ENCODE measurements at places on chromosomes 3 and 15.

DNA sequence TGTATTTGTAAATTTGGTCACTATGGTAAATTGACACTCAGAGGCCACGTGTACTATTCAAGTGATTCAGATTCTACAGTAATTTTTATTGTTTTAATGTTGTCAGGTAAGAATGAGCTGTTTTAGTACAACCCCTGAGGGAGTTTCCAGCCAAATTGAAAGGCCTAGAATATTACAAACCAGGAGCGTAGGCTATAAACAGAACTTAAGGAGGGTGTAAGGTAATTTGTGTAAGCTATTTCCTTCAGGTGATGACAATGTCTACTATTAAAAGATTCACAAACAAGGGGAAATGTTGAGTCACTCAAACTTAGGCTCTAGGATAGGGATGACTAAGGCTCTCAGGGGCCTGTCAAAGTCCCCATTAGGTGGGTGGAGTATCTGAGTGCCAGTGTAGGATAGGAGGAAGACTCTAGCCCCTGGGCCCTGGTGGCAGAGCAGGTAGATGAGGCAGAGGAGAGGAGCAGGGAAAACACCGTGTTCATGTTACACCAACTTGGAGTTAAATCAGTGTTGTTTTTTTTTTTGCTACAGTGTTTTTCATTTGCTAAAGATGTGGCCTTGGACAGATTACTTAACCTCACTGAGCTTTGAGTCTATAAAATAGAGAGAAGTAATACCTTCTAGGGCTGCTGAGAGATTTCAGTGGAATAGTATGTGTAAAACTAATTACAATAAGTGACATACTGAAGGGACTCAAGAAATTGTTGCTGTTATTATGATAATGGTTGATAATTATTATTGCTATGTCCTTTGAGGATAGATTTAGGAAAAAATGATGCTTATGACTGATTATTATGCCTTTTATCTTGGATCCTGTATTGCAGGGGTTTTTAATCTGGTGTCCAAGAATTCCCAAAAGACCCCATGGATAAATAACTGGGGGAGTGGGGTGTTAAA lies 10.3 kb downstream of the TM4SF1 start:
- DNase-seq: no peak

- no peak for DNase-seq
Observed at GRCh38 chr3:160754371-160754854, 1.6 kb upstream of the PPM1L start.

GRCh38 chr3:9183011-9183410 lies 66.4 kb downstream of the SRGAP3 start:
- DNase-seq: no peak

GRCh38 chr3:154098376-154098775 lies 22.8 kb upstream of the ARHGEF26 start:
- DNase-seq: no peak

- no peak for DNase-seq
Observed at GRCh38 chr3:70899816-70900215, 587.4 kb upstream of the MDFIC2 start.

GRCh38 chr3:135199137-135199536 lies 404.1 kb downstream of the EPHB1 start:
- DNase-seq: no peak

- no peak for DNase-seq
Observed at GRCh38 chr3:154144825-154145465, 23.8 kb downstream of the ARHGEF26 start.

DNA sequence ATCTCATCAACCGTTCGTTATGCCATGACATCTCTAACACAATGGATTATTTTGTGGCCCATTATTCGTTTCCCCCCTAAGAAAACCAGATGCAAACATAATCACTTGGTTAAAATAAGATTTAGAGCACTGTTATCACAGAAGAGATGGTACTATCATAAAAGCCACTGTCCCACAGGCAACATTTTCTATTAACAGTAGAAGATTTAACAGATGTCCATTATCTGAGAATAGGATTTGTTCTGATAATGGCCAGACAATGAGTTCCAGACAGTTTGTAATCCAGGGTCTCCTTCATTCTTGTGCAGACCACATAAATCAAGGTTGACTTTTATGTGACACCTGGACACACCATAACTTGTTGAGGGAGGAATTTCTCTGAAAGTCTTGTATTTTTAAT lies 153.1 kb downstream of the CLSTN2 start:
- no peak for DNase-seq

DNA sequence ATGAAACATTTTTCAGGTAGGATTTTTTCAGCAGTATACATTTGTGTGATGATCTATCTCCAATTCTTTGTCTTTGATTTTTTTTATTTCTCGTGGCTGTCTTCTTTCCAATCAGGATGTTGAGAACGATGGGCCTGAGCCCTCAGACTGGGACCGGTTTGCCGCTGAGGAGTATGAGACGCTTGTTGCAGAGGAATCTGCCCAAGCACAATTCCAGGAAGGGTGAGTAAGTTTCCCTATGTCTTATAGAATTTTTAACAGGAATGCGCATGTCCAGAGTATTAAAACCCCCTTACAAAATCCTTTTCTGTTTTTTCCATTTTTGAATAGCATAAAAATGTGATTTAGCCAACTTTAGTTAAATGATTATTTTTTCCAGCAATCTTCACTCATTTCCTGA lies 90.0 kb downstream of the MSL2 start:
- DNase-seq: no peak

- no peak for DNase-seq
Observed at GRCh38 chr3:111691293-111691909, 96.3 kb upstream of the ZBED2 start.

DNA sequence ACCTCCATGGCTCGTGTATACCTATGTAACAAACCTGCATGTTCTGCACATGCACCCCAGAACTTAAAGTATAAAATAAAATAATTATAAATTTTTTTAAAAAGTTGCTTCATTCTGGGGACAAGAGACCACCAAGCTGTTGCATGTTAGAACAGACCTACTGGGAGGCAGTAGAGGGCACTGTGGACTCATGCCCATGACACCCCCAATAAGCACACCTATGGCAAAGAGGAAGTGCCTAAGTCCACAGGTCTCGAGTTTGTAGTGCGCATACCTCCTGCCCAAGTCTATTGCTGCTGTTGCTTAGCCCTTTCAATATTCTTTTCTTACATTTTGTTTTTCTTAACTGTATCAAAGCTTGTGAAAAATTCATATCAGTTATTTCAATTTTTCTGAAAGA lies 267.9 kb upstream of the THBS1 start:
- no peak for DNase-seq

- no peak for DNase-seq
Observed at GRCh38 chr3:14243782-14244181, 65.2 kb downstream of the LSM3 start.

GRCh38 chr3:13867732-13868131 lies 12.1 kb downstream of the WNT7A start:
- no peak for DNase-seq

DNA sequence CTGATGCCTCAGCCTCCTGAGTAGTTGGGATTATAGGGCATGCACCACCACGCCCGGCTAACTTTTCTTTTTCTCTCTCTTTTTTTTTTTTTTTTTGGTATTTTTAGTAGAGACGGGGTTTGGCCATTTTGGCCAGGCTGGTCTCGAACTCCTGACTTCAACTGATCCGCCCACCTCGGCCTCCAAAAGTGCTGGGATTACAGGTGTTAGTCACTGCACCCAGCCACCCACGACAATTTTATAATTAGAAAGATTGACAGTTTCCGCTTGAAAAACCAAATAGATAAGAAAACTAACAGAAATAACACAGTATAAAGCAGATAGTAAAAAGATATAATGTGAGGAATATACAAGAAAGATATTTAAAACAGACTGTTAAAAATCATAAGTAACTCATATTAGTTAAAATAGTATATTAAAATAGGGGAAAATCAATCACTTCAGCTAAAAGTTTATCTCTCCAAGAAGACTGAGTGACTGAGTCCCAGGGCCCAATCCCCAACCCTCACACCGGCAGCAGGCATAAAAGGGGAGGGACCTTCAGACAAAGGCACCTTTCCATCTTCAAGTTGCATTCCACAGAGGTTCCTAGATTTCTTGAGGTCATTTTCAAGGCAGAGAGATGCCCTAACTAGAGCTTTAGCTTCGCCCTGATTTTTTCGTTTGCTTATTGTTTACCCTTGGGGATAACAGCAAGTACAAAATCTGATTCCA lies 1.4 kb upstream of the WHAMM start:
- DNase-seq: no peak

DNA sequence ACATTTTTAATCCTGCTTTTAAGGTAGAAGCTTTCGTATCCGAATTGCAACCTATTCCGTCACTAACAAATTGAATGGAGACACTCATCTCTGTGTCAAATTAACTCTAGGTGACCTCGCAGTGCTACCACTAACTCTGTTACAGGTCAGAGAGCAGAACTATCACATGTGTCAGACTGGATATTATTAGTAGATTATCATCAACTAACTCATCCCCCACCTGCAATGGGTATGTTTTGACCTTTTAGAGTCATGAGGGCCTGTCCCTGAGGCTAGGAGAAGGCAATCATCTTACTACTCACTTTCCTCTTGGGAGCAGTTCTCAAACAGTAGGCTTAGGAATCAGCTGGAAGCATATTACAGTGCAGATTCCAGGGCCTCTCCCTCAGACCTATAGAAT lies 2.0 kb downstream of the GLDN start:
- no peak for DNase-seq

DNA sequence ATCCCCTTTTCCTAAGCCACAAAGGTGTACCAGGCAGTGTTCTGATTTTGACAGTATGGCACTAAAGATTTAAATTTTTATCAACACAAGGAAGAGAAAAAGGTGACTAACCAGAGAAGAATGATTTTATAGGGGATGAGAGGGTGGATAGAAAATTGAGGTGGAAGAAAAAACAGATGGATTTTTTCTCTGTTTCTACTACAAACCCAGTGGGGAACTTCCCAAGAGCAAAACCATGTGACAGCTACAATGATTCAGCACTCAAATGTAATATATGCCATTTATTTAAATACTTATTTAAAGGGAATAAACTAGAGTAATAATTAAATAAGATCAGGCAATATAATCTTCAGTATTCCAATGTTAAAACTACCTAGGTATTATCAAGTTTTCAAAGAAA lies 11.1 kb downstream of the DCUN1D1 start:
- DNase-seq: no peak
